ENCODE measurements at places on chromosomes 3 and 15. TPM values are rescaled to one million over a fixed set of nuclear protein-coding genes. Genes with fewer than 3 reads are reported as not detected.

DNA sequence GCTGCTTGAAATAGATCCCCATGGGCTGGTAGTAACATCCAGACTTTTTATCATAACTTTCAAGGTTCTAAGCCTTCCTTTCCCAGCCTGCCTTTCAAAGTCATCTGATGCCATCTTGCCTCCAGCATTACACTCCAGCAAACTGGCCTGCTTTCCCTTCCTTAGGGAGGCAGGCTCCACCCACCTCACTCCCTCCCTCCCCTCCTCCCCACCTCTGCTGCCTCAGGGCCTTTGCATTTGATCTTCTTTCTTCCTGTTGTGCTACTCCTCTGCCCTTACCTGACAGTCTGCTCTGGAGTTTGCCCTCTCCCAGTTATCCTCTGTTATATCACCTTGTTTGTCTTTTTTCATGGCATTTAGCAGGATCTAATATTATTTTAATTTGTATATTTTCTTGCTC is 319.5 kb downstream of the KCNH8 start:
- DNase-seq, result no peak

GRCh38 chr3:15470849-15471248 is 43.5 kb downstream of the EAF1 start:
- no peak for DNase-seq

DNA sequence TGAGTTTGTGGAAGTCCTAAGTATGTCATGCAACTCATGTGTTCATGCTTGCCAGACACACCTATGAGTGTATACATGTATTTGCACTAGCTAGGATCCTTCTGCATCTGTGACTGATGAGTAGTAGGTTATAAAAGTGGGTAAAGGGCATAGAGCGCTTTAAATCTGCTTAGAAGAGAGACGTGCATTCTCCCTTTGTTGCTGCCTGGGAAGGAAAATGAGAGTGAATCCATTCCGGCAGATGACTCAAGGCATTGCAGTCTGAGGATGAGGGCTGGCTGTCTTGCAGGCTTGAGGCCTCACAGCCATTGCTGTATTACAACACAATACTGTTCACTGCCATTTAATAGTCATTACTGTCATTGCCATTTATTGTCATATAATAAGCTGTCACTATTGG is 120.8 kb upstream of the UMPS start:
- no peak for DNase-seq

DNA sequence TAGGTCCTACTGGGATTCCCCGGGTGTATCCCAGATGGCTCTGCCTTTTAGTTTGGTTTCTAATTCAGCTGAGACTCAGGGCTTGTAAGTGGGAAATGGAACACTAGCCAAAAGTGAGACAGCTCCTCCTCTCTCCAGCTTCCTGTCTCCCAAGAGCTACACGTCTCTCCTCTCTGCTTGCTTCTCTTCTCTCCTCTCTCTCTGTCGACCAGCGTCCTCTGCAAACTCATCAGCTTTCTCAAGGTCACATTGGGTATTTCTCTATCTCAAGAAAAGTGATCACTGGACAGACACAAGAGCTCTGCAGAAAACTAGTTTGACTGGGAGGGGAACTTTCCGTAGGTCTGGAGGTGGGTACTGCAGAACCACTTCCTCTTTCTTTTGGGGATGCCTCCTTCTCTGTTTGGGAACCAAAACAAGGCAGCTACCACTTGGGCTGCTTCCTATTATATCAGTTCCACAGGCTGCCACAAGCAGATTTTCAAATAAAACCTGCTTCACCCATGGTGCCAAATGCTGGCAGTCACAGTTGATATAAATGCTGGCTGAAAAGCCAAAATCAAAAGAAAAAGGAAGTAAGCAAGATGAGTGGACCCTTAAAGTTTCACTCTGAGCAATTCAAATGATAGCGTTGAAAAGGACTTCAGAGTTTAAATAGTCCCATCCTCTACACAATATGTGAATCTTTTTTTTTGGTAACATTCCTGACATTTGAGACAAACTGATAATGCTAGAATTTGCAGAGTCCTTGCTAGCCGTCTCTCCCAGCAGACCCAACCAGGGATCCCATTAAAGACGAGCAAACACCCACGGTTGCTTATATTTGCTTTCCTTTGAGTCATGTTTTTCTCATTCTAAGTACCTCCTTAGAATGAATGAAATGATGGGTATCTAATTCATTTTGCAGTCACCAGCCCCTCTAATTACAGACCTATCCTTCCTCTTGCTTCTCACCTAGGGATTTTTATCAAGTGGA is 7.2 kb upstream of the DYNC1LI1 start:
- no peak for DNase-seq

GRCh38 chr3:179179979-179180759 is 32.0 kb downstream of the PIK3CA start:
- no peak for DNase-seq

CSPG4 gene
- 11.0 TPM for polyA plus RNA-seq
